ENCODE measurements at places on chromosomes 7 and 10. TPM values are rescaled to one million over a fixed set of nuclear protein-coding genes. Genes with fewer than 3 reads are reported as not detected.

The GPER1 gene
- total RNA-seq: 1.9 TPM

The METTL27 gene
- 2.9 TPM for total RNA-seq

The AOAH gene
- 7.1 TPM for total RNA-seq

The CYP3A7 gene
- total RNA-seq: 0.21 TPM

The AS3MT gene
- 4.1 TPM for total RNA-seq

The PIK3AP1 gene
- 6.6 TPM for total RNA-seq

The TFPI2 gene
- total RNA-seq: 19.3 TPM

The SORCS3 gene
- 1.3 TPM for total RNA-seq

The ZNF680 gene
- total RNA-seq: 63.0 TPM

The LRRN3 gene
- 39.1 TPM for total RNA-seq

The HOXA4 gene
- total RNA-seq: 1.0 TPM

The LRGUK gene
- total RNA-seq: 2.5 TPM

The DYDC1 gene
- total RNA-seq: not detected

The LIPJ gene
- total RNA-seq: 0.26 TPM

The COL28A1 gene
- total RNA-seq: 9.7 TPM

The SLC16A12 gene
- total RNA-seq: 4.2 TPM

The ACSM6 gene
- 0.48 TPM for total RNA-seq

All from urinary bladder (tissue), 4 donors.